ENCODE measurements at places on chromosomes 11 and 22. TPM values are rescaled to one million over a fixed set of nuclear protein-coding genes. Genes with fewer than 3 reads are reported as not detected.

GRCh38 chr11:122176651-122177050 lies 60.6 kb upstream of the BLID start:
- DNase-seq: no peak

- no peak for DNase-seq
Measured at GRCh38 chr11:10355257-10355661, 50.4 kb downstream of the ADM start.

RASSF7 gene
- 59.1 TPM for total RNA-seq

DNA sequence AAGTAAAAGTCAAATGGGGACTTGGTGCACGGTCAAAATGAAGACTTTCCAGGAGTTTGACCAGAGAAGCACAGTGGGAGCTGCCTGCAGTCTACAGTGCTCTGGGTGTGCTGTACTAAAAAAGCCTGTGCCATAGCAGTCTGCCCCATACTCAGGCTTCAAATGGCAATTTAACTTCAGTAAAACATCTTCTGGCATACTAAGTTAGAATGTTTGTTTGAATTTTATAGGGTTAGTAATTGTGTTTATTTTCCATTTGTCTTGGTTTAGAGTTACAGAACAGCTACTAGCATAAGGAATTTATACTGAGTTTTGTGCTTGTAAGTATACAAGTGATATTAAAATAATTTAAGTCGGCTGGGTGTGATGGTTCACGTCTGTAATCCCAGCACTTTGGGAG lies 29.3 kb upstream of the LIPT2 start:
- DNase-seq: no peak

PPFIA1 gene
- total RNA-seq: 66.6 TPM

OR52I2 gene
- total RNA-seq: not detected
